ENCODE measurements at places on chromosomes 6 and 20. TPM values are rescaled to one million over a fixed set of nuclear protein-coding genes. Genes with fewer than 3 reads are reported as not detected.

The DDRGK1 gene
- 81.6 TPM for polyA plus RNA-seq

The C6orf15 gene
- not detected for polyA plus RNA-seq

The PSMB9 gene
- polyA plus RNA-seq, result 11.0 TPM

The ZNF165 gene
- polyA plus RNA-seq, result 1.9 TPM

The STMND1 gene
- polyA plus RNA-seq, result not detected

The SRSF12 gene
- polyA plus RNA-seq, result 7.0 TPM

- H3K4me3 ChIP-seq, result no peak overlapping the region
- DNase-seq, result no peak
- H3K27ac ChIP-seq, result no peak overlapping the region
- no peaks in the 10 kb centered on the region for H3K4me1 ChIP-seq
Measured at GRCh38 chr6:74250161-74250818, 554.3 kb downstream of the CD109 start.

GRCh38 chr6:54810147-54810546 lies 36.4 kb upstream of the FAM83B start:
- H3K4me3 ChIP-seq, result no peak overlapping the region
- H3K27ac ChIP-seq, result no peak overlapping the region
- H3K4me1 ChIP-seq, result no peaks in the 10 kb centered on the region

GRCh38 chr6:135104199-135104598 lies 49.6 kb upstream of the HBS1L start:
- no peak overlapping the region for H3K27ac ChIP-seq
- no peaks in the 10 kb centered on the region for H3K36me3 ChIP-seq
- no peaks in the 10 kb centered on the region for H3K27me3 ChIP-seq
- no peak overlapping the region for H3K4me3 ChIP-seq
- no peaks in the 10 kb centered on the region for H3K4me1 ChIP-seq

DNA sequence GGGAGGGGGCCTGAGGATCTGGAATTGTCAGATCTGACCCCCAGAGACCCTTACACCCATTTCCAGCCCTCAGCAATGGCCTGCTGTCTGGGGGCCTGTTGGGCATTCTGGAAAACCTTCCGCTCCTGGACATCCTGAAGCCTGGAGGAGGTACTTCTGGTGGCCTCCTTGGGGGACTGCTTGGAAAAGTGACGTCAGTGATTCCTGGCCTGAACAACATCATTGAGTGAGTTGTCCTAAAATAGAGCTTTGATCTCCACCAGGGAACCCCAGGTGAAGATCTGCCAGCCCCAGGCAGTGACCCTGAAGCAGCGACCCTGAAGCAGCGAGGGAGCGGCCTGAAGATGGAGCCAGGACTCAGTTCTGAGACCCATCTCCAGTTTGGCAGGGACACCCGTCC lies 2.2 kb downstream of the BPIFA1 start:
- H3K4me1 ChIP-seq, result no peaks in the 10 kb centered on the region
- H3K4me3 ChIP-seq, result no peak overlapping the region
- no peaks in the 10 kb centered on the region for H3K36me3 ChIP-seq
- peaks cover 44% of the 10 kb centered on the region for H3K27me3 ChIP-seq
- H3K27ac ChIP-seq, result no peak overlapping the region
- DNase-seq, result no peak

DNA sequence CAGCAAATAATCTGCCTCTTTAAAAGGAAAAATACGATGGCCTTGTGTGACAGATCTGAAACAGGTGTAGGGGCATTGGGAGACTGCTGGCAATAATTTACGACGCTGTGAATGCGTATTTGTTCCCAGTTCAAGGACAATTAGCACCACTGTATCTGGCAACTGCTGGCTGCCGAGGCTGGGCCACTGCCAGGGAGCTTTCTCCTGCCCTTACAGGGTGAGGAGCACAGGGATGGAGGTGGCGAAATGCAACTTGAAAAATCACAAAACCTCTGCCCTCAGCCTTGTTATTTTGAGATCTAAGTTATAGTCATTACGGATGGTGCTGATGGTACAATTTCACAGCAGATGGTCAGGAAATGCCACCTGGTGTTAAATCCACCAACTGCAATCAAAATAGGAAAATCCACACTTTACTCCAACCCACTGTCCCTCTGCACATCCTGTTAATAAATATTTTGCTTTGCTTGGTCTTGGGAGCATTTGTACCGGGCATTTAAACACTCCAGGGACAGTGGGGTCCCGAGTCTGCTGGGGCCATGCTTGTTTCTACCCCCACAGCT lies 6.4 kb downstream of the MYLK4 start:
- peaks cover 52% of the 10 kb centered on the region for H3K4me1 ChIP-seq
- H3K27me3 ChIP-seq, result no peaks in the 10 kb centered on the region
- H3K4me3 ChIP-seq, result no peak overlapping the region
- no peak for DNase-seq
- H3K27ac ChIP-seq, result peak overlapping the region; percentile 66
- H3K36me3 ChIP-seq, result no peaks in the 10 kb centered on the region

DNA sequence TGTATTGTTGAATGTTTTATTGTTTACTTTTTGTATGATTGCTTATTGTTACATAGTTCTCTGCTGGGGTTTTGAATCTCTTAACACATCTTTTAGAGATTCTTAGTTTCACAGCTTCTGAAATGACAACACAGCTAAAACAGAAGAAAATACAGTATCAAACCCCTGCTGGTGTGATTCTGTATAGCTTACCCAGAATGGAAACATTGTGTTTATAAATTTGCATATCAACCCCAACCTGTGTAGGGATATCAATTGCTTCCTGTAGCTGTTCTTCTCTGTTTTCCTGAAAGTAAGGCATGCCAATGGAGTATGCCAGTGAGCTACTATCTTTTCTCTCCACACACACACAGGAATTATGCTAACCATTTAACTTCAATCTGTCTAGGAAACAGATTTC lies 64.3 kb upstream of the ID4 start:
- no peaks in the 10 kb centered on the region for H3K4me1 ChIP-seq
- H3K27ac ChIP-seq, result no peak overlapping the region
- no peaks in the 10 kb centered on the region for H3K36me3 ChIP-seq
- DNase-seq, result no peak
- no peaks in the 10 kb centered on the region for H3K27me3 ChIP-seq
- H3K4me3 ChIP-seq, result no peak overlapping the region

DNA sequence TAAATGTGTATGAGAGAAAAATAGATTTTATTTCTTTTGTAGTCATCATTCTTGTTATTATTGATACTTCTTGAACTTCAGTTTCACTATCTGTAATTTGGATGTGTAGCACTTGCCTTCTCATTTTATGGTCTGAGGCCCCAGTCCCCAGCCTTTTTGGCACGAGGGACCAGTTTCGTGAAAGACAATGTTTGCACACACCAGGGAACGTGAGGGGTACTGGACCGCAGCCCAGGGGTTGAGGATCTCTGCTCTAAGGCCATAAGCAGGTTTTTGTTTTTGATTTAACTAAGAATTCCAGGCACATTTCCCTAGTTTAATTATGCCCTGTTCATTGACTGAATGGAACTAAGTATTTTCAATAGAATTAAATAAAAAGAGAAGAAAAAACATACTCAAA lies 261.5 kb downstream of the BMP2 start:
- peaks cover 23% of the 10 kb centered on the region for H3K4me1 ChIP-seq
- no peak for DNase-seq
- no peaks in the 10 kb centered on the region for H3K27me3 ChIP-seq
- no peaks in the 10 kb centered on the region for H3K36me3 ChIP-seq
- no peak overlapping the region for H3K4me3 ChIP-seq

DNA sequence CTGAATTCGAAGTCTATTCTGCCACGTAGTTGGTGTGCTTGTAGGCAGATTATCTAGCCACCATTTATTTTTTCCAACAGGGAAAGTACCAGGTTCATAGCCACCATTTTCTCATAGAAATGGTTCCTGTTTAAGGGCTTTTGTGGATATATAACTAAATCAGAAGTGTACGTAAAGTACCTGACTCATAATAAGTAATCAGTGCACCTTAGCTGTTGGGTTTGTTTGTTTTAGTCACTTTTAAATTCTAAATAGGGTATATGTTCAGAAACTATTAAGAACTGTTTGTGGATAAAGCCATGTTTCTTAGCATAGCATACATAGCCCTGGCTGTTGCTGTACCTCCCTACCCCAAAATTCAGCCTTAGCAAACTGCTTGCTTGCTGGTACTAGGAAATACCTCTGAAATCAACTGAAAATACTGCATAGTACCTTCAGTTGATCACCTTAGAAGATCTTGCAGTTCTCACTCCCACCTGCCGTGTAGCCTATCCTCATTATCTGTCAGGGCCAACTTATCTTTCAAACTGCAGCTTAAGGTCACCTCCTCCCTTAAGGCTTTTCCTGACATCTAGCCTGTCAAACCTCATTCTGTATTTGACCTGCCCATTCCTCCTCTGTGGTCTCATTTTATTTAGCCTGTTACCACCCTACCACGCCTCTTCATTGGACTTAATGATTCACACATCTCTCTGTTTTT lies 44.6 kb upstream of the COL10A1 start:
- H3K4me3 ChIP-seq, result no peak overlapping the region
- no peaks in the 10 kb centered on the region for H3K27me3 ChIP-seq
- no peak overlapping the region for H3K27ac ChIP-seq
- H3K36me3 ChIP-seq, result no peaks in the 10 kb centered on the region

DNA sequence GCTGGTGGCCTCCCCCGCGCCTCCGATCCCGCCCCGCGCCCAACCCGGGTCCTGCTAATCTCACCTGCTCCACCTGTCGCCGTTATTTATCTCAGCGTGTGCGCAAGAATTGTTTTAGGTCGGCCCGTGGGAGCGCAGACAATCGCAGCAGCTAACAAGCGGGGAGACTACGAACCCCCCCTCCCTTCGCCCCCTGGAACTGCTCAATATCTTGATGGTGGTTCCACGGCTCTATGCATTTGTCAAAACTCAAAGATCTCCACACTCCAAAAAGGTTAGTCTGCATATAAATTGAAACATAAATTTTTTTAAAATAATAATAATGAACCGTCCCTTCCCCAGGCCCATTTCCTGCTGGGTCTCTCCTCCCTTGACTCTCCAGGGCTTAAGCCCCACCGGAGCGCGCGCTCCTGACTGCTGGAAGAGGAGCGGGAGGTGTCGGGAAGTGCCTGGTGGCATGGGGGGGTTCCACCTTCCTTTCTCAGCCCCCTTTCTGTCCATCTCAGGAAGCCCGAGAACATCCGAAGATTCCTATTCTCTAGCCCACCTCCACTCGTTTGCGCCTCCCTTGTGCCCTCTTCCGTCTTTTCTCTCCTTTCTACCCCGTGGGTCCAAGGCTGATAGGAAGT lies 1.6 kb upstream of the MDGA1 start:
- no peak overlapping the region for H3K27ac ChIP-seq
- H3K4me3 ChIP-seq, result peak overlapping the region; percentile 74
- DNase-seq, result no peak
- H3K36me3 ChIP-seq, result no peaks in the 10 kb centered on the region

DNA sequence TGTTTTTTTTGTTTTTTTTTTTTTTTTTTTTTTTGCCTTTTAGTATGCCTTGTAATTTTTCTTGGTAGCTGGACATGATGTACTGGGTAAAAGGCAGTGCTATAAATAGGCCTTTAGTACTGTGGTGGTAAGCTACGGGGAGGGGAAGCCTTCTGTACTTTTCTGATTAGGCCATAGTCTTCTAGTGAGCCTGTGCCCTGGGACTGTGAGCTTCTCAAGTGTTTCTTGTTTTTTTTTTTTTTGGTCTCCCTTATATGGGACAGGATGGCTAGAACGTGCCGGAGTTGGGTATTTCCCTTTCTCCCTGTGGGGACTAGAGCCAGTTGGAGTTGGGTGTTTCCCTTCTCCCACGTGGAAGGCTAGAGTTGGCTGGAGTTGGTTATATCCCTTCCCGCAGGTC lies 59.4 kb upstream of the PRELID3B start:
- H3K27me3 ChIP-seq, result no peaks in the 10 kb centered on the region
- no peak overlapping the region for H3K27ac ChIP-seq
- H3K36me3 ChIP-seq, result no peaks in the 10 kb centered on the region
- no peak overlapping the region for H3K4me3 ChIP-seq
- peak; percentile 42 for DNase-seq
- no peaks in the 10 kb centered on the region for H3K4me1 ChIP-seq

DNA sequence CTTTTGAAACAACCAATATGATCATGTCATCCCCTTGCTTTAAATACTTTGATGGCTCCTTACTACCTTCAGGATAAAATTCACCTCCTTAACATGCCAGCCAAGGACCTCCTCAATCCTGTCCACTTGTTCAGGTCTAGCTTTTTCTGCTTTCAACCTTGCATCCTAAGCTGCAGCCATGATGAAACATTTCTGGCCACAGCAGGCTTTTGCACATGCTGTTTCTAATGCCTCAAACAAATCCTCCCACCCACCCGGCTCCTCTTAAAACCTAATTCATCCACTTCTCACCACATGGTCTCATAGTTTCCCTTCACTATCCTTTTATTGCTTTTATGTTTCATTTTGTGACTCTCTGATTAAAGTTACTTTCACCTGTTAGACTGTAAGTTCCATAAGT lies 124.6 kb downstream of the MYB start:
- no peaks in the 10 kb centered on the region for H3K36me3 ChIP-seq
- no peaks in the 10 kb centered on the region for H3K27me3 ChIP-seq
- no peak overlapping the region for H3K4me3 ChIP-seq
- H3K4me1 ChIP-seq, result no peaks in the 10 kb centered on the region

DNA sequence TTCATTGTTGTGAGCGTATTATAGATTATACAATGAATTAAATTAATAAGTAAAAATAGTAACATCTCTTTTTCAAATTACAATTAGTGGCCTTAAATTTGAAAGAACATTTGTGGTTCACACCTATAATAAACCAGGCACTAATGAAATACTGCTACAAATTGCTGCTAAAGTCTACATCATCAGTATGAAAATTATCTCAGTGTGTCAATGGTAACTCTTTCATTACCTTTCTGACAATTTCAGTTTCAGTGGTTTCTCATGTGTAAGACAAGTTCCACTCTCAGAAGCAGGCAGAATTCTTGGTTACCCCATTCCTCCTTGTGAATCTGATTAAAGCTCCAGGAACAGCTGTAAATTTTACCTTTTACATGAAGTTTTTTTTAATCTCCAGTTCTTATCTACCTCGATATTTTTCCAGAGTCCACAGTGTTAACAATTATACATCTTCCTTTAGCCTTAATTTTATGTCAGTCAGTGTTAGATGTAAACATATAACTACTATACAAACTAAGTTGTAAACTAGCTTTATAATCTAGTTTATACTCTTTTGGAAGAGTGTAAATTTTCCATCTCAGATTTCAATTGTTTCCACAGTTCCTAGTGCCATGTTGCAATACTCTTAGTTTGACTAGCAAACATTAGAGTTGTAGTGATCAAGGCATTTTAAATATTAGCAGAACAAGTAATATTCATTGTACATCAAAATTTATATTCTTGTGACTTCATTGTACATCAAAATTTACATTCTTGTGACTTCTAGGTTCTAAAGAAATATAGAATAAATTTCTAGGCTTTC lies 1038.4 kb downstream of the EPHA7 start:
- H3K27ac ChIP-seq, result no peak overlapping the region
- H3K4me1 ChIP-seq, result peaks cover 5% of the 10 kb centered on the region
- H3K27me3 ChIP-seq, result no peaks in the 10 kb centered on the region
- no peak for DNase-seq
- H3K36me3 ChIP-seq, result no peaks in the 10 kb centered on the region

GRCh38 chr6:119312875-119313338 lies 36.7 kb downstream of the MAN1A1 start:
- peaks cover 49% of the 10 kb centered on the region for H3K4me1 ChIP-seq
- H3K4me3 ChIP-seq, result no peak overlapping the region
